AG04450 (cell line): ENCODE measurements at places on chromosomes 4 and X.

DNA sequence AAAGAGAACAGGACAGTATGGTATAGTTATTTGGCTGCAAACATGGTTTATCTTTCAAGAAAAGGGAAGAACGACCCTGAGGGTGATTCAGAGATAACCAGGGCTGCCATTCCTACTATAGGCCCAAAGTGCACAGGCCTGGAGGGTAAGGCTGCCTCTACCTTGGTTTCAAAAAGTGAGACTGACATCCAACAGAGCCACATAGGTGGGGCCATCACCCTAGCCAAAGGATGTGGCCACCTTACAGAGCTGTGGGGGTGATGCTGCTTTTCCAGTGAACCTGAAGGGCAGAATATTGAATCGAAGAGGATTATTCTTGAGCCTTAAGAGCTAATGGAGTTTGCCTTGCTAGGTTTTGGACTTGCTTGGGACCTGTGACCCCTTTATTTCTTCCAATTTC is 15.7 kb downstream of the SH2D1A start:
- DNase-seq, result no peak

GRCh38 chr4:126414741-126415140 is 1100.0 kb downstream of the FAT4 start:
- no peak for DNase-seq

DNA sequence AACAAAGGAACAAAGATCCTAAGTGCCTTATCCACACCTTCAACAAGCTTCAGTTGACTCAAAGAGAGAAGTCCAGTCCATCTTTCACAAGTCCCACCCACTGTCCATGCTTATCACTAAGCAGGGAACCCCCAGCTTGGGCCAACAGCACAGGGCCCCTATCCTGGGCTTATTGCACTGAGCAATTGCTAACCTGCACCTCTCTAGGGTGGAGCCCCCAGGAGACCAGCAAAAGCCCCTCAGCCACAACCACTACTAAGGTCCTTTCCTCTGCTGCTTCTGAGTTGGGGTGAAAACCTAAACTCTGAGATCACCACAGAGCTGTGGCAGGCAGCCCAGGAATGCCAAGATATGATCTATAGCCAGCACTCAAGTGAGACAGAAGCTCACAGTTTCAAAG is 96.7 kb upstream of the PBDC1 start:
- DNase-seq, result no peak

- DNase-seq, result no peak
Observed at GRCh38 chr4:139176302-139177048, 543 bp downstream of the ELF2 start.

DNA sequence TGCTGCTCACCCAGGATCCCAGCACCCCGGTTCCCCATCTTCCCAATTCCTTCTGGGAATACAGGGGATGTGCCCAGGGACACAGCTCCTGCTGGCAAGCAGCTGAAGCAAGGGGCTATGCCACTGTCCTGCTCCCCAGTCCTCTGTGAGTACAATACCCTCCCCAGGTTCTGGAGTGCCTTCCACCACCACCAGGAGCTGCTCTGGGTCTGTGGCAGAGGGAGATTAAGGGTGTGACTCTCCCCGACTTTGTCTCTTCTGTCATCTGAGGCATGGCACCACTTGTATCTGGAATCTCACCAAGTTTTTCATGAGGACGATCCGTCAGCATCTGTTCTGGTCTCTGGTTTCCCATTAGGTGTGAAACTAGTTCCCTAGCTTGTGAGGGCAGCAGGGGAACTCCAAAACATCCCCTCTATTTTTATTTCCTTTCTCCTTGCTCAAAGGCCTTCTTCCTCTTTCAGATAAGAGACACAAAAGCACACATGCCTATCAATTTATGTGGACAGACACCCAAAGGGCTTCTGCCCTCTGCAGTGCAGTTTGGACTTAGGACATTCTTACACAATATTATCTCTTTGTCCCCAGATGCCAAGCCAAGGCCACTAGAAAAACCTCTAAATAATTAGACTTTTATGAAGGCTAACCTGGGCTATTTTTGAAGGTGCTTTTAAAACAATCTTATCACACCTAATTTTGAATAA is 26.8 kb downstream of the MGST2 start:
- DNase-seq, result no peak

GRCh38 chrX:16457239-16457638 is 192.7 kb upstream of the S100G start:
- no peak for DNase-seq

DNA sequence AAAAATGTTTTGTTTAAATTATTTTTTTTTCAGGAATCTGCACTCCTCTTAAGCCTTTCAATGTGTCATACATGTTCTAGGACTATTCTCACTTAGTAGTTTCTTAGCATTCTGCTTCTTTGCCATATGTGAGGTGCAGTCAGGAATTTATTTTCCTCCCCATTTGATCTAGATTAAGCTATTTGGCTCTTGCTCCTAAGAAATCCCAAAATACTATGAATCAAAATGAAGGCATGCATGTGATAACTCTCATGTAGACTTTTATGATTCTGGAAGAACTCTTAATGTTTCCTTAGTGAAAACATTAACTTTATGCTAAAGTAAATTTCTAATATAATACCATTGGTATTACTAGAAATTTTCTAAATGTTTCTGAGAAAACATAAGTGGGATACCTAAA is 664.5 kb downstream of the RAPGEF2 start:
- no peak for DNase-seq

DNA sequence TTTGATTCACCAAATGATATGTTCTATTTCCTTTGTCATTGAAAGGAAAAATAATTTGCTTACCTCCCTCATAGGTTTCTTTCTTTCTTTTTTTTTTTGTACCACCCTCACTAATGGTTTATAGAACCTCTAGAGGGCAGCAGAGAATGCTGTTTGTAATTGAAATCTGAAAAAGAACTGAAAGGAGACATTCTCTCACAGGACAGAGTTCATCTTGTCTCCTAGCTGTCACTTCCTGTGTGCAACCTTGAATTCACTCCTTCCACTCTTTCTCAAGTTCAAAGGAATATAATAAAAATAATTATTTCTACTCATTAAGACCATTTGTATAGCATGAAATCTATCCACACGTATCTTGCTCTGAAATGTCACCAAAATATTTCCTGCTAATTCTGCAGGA is 51.0 kb downstream of the GUCY1B1 start:
- peak; percentile 70 for DNase-seq

- peak; percentile 50 for DNase-seq
Observed at GRCh38 chr4:110484767-110485166, 8.8 kb downstream of the ENPEP start.

- DNase-seq, result no peak
Observed at GRCh38 chr4:78710536-78710935, 65.6 kb upstream of the BMP2K start.

DNA sequence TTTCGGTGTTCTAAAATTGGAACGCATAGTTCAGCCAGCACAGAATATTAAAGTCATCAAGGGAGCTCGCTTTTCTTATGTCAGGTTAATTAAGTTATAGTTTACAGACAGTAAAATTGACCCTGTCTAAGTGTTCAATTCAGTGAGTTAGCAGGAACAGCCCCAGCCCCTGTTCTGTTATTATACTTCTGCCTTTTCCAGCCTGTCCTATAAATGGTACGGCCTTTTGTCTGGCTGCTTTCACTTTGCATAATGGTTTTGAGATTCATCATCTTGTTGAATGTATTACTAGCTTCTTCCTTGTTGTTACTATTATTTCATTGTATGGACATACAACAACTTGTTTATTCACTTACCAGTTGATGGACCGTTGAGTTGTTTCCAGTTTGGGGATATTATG is 9.5 kb downstream of the CXCL13 start:
- no peak for DNase-seq

DNA sequence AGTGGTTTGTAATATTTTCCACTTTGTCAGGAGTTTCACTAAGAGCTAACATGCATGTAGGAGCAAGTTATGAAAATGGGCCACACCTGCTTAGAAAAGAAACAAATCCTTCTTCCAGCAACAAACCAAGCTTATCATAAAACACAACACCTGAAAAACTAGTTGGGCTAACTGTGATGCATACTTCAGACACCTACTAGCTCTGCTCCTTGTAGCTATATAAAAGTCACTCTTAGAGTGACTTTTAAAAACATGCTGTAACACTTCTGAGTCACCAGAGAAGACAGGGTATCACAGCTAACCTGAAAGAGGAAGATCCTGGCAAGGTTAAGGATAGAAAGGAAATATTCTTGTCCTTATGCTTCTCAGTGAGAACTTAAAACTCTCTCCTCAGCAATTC is 3.6 kb upstream of the SLAIN2 start:
- DNase-seq, result no peak

DNA sequence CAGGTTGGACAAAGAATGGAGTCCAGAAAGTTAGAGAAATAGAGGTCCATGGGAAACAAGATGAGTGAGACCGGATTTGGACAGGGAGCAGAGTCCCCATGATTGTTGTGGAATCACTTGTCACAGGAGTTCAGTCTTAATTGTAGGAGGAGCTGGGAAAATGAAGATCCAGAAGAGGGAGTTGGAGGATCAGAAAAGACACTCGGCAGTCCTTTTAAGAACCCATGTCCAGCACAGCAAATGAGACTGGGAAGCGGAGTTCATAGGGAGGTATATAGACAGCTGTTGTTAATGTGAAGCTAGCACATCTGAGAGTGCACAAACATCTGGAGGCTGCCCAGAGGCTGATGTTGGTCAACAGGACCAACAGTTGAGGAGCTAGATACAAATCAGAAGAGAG is 111.4 kb upstream of the RXFP1 start:
- DNase-seq, result no peak

DNA sequence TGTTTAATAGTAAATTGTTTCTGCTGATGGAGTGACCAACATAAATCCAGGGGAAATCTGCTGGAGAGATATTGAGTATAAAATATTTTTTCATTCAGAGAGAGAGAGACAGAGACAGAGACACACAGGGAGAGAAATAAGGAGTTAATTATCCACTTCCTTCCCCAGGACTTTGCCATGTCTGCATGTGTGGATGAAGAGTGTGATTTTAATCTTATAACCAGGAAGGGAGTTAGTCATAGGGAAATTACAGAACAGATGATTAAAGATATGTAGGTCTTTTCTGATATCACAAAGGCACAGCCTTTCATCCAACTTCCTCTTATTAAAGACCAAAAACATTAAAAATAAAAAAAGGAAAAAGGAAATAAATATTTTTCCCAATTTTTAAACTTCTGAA is 526.3 kb downstream of the SPRY1 start:
- DNase-seq, result no peak

GRCh38 chrX:139798701-139799100 is 90.7 kb upstream of the MCF2 start:
- DNase-seq, result no peak
